ENCODE measurements at places on chromosomes 2 and 18.

- no peak for DNase-seq
- no peaks in the 10 kb centered on the region for H3K27me3 ChIP-seq
- H3K4me1 ChIP-seq = no peaks in the 10 kb centered on the region
- H3K4me3 ChIP-seq = no peak overlapping the region
Observed at GRCh38 chr2:84424152-84424551, 34.9 kb downstream of the SUCLG1 start.

GRCh38 chr2:48383036-48383435 is 146.9 kb upstream of the STON1 start:
- no peaks in the 10 kb centered on the region for H3K36me3 ChIP-seq
- no peaks in the 10 kb centered on the region for H3K27me3 ChIP-seq
- DNase-seq = no peak
- H3K4me3 ChIP-seq = no peak overlapping the region
- H3K27ac ChIP-seq = no peak overlapping the region

GRCh38 chr2:74975016-74975415 is 16.6 kb downstream of the POLE4 start:
- H3K27ac ChIP-seq = no peak overlapping the region
- H3K36me3 ChIP-seq = no peaks in the 10 kb centered on the region
- H3K4me3 ChIP-seq = no peak overlapping the region
- no peaks in the 10 kb centered on the region for H3K27me3 ChIP-seq
- no peak for DNase-seq

DNA sequence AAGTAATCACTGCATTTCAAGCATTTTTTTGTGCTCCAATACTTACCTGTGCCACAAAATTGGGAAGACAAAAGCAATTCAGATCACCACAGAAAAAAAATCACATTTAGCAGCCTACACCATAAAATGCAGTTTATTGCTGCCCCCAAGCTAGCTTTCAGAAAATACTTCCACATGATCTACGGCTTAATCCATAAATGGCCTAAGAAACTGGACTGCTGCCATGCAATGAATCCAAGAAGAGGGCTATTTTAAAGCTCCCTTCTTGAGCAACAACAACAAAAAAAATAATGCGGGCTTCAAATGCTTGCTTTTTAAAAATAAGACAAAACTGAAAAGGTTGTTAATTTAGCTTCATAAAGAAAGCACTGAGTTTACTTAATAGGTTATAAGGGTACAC is 272.3 kb downstream of the RAD51AP2 start:
- H3K4me1 ChIP-seq = no peaks in the 10 kb centered on the region
- no peak overlapping the region for H3K4me3 ChIP-seq
- no peak for DNase-seq
- H3K27ac ChIP-seq = no peak overlapping the region
- no peaks in the 10 kb centered on the region for H3K27me3 ChIP-seq

DNA sequence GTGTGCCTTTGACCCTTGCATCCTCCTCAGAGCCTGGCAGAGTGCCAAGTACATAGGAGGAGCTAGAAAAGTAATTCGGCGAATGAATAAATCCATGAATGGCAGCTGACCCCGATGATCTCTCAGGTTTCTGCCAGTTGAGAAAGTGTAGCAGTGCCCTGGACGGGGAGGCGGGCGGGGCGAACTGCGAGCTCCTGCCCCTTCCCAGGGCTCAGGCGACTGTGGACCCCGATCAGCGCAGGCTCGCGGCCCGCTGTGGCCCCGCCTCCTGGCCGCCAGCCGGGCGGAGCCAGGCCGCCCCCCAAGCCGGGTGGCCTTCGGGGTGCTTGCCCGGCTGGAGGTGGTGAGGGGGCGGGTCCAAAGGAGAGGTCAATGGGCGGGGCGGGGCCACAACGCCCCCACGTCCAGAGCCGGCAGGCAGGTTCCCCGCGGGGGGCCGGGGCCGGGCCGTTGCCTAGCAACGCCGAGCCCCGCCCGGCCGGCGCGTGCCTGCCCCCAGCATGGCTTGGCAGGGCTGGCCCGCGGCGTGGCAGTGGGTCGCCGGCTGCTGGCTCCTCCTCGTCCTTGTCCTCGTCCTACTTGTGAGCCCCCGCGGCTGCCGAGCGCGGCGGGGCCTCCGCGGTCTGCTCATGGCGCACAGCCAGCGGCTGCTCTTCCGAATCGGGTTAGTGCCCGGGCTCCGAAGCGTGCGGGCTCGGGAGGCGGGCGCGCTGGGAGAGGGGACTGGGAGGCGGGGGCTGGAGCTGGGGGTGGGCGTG is 30.6 kb upstream of the TMBIM1 start:
- H3K27ac ChIP-seq = peak overlapping the region; percentile 81
- H3K27me3 ChIP-seq = no peaks in the 10 kb centered on the region
- H3K36me3 ChIP-seq = no peaks in the 10 kb centered on the region
- DNase-seq = peak; percentile 70

DNA sequence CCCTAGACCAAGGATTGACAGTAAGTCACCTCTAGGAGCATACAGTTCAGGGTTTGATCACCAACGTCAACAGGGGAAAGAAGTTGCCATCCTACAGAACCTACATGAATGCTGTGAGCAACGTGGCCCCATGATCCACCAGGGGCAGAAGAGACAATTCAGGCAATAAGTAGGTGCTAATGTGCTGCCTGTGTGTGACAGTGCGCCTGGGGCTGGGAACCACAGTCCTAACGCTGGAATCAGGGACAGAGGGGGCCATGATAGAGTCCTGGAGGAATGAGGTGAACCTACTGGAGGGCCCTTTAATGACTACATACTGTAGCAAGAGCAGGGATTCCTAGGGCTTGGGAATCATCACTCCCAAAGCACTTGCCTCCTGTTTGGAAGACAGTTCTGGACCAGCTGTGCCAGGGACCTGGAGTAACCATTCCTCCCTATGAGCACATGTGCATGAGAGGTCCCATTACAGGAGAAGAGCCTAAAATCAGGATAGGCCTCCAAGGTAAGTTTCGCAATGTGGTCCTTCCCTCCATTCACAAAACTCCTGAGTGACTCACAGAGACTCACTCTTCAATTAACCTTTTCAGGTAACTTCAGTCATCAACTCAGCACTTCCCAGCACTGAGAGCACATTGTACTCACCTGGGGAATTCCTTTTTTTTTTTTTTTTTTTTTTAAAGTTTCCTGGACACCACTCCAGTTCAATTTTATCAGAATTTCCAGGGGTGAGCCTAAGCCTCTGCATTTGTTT is 214.0 kb downstream of the TMEM163 start:
- no peak for DNase-seq
- no peaks in the 10 kb centered on the region for H3K4me1 ChIP-seq
- H3K27ac ChIP-seq = no peak overlapping the region
- no peaks in the 10 kb centered on the region for H3K36me3 ChIP-seq

DNA sequence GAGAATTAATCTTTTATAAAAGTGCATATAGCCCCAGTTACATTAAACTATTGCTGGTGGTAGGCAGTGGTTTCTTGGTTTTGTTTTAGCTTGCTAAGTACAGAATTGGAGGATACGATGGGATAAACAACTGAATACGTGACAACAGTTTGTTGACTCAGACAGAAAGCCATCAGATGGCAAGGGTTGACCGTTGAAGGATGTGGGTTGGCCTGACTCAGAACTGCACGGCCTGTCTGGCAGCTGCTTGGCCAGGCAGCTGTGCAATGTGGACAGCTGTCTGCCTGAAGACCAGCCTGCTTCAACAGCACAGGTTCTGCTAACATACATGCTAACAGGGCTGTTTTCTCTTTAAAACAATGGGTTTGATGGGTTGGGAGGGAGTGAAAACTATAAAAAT is 46.6 kb downstream of the PRKRA start:
- no peak for DNase-seq
- no peaks in the 10 kb centered on the region for H3K4me1 ChIP-seq
- H3K27me3 ChIP-seq = no peaks in the 10 kb centered on the region
- no peak overlapping the region for H3K27ac ChIP-seq
- H3K4me3 ChIP-seq = no peak overlapping the region

DNA sequence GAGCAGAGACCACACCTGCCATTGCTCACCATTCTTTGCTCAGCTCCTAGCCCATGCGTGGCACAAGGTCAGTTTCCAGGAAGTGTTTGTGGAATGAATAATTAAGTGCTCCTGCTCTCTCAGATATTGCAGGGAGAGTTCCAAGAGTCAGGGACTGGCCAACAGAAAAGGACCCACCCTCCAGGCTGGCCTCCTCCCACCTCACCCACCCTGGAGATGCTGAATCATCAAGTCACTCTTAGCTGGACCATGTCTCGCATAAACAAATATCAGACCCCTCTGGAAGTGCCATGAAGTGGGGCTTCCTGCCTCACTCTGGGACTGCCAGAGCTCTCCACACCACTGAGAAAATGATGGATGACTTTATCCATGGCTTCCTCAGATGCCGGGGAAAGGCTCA is 256.0 kb downstream of the TNS1 start:
- no peak overlapping the region for H3K4me3 ChIP-seq
- DNase-seq = no peak
- no peak overlapping the region for H3K27ac ChIP-seq
- no peaks in the 10 kb centered on the region for H3K36me3 ChIP-seq
- no peaks in the 10 kb centered on the region for H3K4me1 ChIP-seq

DNA sequence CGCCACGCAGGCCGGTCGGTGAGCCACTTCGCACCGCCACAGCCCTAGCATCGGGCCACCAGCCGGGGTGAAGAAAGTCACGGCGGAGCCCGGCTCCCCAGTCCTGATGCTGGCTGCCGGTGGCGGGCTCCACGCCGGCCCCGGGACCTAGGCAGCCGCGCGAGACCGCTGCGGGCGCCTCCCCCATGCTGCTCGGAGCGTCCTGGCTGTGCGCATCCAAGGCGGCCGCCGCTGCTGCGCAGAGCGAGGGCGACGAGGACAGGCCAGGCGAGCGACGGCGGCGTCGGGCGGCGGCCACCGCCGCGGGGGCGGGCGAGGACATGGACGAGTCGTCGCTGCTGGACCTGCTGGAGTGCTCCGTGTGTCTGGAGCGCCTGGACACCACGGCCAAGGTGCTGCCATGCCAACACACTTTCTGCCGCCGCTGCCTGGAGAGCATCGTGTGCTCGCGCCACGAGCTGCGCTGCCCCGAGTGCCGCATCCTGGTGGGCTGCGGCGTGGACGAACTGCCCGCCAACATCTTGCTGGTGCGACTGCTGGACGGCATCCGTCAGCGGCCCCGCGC is 433 bp downstream of the SH3RF3 start:
- no peaks in the 10 kb centered on the region for H3K36me3 ChIP-seq
- no peaks in the 10 kb centered on the region for H3K27me3 ChIP-seq
- peak; percentile 27 for DNase-seq
- peak overlapping the region; percentile 52 for H3K4me3 ChIP-seq

DNA sequence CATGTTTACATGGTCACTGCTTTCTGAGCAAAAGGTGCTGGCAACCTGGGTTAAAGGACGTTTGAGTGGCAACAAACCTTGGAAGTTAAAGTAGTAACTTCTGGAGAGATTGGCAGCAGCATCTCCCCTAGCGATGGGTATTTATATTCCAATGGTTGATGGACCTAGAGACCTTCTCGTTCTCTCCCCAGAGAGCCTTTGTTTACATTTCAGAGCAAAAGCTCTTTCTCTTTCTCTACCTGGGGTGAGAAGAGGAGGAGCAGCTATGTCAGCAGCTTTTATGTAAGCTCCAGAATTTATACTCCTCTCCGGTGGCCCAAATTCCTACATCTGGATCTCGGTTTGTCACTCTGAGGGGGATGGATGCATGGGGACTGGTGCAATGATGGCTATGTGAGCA is 213.7 kb upstream of the ARL4C start:
- H3K36me3 ChIP-seq = no peaks in the 10 kb centered on the region
- H3K4me1 ChIP-seq = no peaks in the 10 kb centered on the region
- H3K27ac ChIP-seq = no peak overlapping the region

DNA sequence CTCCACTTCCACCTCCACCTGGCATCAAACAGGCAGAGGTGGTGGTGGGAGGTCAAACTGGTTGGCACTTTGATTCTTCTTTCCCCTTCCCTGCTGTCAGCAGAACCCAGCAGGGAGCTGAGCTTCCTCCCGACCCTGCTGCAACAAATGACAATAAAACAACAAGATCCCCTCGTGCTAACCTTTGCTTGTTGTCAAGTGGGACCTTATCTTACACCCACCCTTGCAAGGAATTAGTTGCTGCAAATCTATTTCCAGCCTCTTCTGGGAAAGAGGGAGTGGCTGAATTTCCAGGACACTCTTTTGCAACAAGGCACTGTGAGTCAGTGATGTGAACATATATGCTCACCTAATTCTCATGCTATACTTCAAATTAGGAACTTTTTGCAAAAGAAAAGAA is 655.1 kb downstream of the DSC3 start:
- no peaks in the 10 kb centered on the region for H3K4me1 ChIP-seq
- H3K36me3 ChIP-seq = no peaks in the 10 kb centered on the region
- no peak overlapping the region for H3K27ac ChIP-seq
- H3K27me3 ChIP-seq = no peaks in the 10 kb centered on the region
- H3K4me3 ChIP-seq = no peak overlapping the region

DNA sequence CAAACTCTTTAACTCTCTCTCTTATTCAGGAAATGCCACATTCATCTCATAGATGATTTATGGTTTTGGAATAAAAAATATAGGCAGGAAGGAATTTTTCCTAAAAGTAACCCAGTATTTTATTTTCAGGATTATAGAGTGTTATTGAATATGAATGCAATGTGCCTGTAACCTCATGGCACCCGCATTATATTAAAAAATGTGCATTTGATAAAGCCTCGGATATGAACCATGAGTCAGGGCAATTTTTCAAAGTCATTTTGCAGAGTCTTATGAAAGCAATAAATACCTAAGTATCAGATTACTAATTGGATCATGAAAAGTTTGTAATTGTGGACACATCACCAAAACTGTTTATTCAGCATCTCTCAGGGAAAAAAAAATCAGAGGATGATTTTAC is 573.8 kb downstream of the TSN start:
- no peak overlapping the region for H3K4me3 ChIP-seq
- H3K36me3 ChIP-seq = no peaks in the 10 kb centered on the region
- no peaks in the 10 kb centered on the region for H3K27me3 ChIP-seq
- no peak overlapping the region for H3K27ac ChIP-seq
- no peak for DNase-seq
- H3K4me1 ChIP-seq = no peaks in the 10 kb centered on the region

- no peak for DNase-seq
- no peaks in the 10 kb centered on the region for H3K4me1 ChIP-seq
- no peaks in the 10 kb centered on the region for H3K36me3 ChIP-seq
Observed at GRCh38 chr2:203756161-203756560, 49.7 kb downstream of the CD28 start.

DNA sequence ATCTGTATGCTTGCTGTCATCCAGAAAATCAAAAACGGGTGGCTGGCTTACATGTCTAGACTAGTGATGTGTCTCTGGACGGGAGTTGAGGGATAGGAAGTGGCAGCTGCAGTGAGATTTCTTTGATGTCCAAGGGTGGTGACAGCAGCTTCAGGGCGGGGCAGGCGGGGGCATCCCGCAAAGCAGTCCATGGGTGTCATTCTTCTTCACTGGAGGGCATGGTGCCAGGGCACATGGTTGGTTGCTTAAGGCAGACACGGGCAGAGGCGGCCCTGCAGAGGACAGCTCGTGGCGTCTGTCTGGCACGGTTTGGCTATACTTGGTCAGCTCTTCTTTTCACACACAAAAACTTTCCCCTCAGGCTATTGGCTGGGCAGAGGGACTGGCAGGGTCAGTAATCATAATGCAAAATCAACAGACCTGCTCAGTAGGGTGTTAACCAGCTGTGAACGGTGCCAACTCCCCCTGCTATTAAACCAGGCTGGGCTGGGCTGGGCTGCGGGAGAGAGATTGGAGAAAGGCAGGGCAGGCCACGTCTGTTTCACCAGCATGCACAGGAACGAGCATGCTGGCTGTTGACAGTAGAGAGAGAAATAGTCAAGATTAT is 63.7 kb downstream of the COL4A3 start:
- H3K27me3 ChIP-seq = no peaks in the 10 kb centered on the region
- H3K4me1 ChIP-seq = no peaks in the 10 kb centered on the region
- no peak overlapping the region for H3K27ac ChIP-seq
- DNase-seq = no peak

- no peak for DNase-seq
- H3K4me3 ChIP-seq = no peak overlapping the region
- H3K27me3 ChIP-seq = no peaks in the 10 kb centered on the region
- H3K27ac ChIP-seq = no peak overlapping the region
Observed at GRCh38 chr2:105723431-105723830, 21.3 kb upstream of the NCK2 start.

All from ovary (tissue), 10 donors.